RKO (cell line): ENCODE measurements at places on chromosomes 5 and 9.

- DNase-seq = no peak
These were observed 376.0 kb upstream of the IRX2 start for GRCh38 chr5:3127423-3127911.

DNA sequence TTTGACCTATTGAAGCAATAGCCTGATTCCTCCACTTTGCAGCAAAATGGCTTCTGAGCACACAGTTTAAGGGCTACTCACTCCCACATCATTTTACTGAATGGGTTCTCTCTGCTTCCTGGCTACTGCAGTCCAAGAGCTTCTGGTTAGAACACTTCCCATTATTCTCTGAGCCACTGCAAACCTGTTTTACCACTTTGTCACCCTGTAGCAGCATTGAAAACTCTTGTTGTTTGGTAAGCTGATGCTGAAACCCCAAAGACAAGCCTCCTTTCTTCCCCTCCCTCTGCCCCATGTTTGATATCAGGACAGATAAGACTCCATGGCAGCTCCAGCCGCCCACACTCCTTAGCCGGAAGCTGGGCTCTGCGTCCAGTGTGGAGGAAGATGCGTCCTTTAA lies 84.4 kb upstream of the RARS1 start:
- no peak for DNase-seq

- peak; percentile 91 for DNase-seq
These were observed 37.4 kb downstream of the P4HA2 start for GRCh38 chr5:132190161-132190817.

GRCh38 chr9:77648234-77649108 lies at the start of gene GNA14:
GNA14 (minus strand) TSS chr9:77648322; CDS start chr9:77647793, 529 bp downstream.
- no peak for DNase-seq

DNA sequence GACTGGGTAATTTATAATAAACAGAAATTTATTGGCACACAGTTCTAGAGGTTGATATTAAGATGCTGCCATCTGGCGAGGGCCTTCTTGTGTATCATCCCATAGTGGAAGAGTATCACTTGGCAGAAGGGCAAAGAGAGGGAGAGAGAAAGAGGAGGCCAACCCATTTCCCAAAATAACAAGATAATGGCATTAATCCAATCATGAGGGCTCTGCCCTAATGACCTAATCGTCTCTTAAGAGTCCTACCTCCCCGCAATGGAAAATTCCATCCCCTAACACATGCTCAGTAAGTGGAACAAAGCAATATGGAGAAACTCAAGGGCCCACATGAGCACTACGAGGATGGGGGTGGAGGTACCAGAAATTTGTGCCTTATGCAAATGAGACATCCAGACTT lies 17.6 kb upstream of the VDAC1 start:
- no peak for DNase-seq

GRCh38 chr5:29037716-29038115 lies 1999.3 kb upstream of the CDH9 start:
- DNase-seq = no peak

GRCh38 chr9:90368241-90368640 lies 274.4 kb downstream of the DIRAS2 start:
- no peak for DNase-seq

- DNase-seq = no peak
These were observed 87.2 kb downstream of the TLE4 start for GRCh38 chr9:79658926-79659325.

GRCh38 chr9:88017096-88017495 lies 42.8 kb upstream of the CDK20 start:
- no peak for DNase-seq

DNA sequence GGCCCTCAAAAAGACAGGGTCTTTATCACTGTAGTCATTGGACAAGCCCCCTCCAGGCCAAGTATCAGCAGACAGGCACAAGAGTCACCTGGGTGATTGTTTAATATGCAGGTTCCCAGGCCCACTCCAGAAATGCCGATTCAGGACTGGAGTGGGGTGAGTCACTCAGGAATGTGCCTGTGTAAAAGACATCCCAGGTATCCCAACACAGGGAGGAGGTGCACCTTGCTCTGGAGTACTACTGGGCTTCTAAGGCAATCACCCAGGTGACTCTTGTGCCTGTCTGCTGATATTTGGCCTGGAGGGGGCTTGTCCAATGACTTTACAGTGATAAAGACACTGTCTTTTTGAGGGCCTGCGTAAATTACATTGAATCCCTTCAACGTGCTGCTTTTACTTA lies 40.6 kb downstream of the ACTL7B start:
- DNase-seq = no peak

DNA sequence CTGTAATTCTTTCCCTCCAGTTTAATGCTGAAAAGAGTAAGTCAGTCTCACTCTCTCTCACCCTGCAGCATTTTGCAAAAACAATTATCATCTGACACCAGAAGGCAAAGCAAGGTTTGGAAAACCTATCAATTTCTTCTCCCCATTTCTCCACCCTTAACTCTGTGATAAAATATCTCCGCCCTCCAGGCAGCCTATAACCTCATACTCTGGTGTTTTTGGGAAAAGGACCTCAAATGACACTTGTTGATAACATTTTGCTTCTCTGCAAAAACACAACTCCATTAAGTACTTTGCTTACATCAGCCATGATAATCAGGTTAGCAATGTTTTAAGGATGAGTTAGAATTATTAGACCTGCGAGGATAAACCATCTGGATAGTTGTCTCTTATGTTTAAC lies 2.3 kb downstream of the ANKH start:
- no peak for DNase-seq
